ENCODE measurements at places on chromosomes 1 and 21.
A peak's percentile ranks its signal among the peaks of the same experiment; 100 is the strongest.

- DNase-seq = no peak
These were observed 8.5 kb downstream of the FTCD start for GRCh38 chr21:46146856-46147255.

- DNase-seq = no peak
These were observed 185.9 kb downstream of the CACNA1E start for GRCh38 chr1:181669246-181669645.

DNA sequence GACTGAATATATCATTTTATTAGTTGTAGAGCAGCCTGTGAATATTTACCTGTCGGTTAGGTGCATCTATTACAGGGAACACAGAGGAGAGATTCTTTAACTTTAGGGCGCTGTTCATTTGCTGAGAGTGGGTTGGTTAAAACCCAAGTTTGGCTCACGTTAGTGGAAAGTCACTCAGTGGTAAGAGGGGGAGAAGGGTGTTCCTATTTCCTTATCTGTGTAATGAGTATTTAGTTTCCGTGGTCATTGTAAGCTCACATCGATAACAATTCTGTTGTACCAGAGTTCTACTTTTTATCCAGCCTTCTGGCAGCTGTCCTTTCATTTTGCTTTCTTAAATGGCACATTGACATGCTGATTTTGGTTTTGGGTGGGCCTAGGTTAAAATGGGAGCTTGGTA is 773.2 kb upstream of the ADAMTS5 start:
- DNase-seq = no peak

- no peak for DNase-seq
These were observed 37.4 kb upstream of the ZBTB40 start for GRCh38 chr1:22414244-22414751.

- DNase-seq = no peak
These were observed 229.5 kb upstream of the VAMP3 start for GRCh38 chr1:7541629-7542028.

DNA sequence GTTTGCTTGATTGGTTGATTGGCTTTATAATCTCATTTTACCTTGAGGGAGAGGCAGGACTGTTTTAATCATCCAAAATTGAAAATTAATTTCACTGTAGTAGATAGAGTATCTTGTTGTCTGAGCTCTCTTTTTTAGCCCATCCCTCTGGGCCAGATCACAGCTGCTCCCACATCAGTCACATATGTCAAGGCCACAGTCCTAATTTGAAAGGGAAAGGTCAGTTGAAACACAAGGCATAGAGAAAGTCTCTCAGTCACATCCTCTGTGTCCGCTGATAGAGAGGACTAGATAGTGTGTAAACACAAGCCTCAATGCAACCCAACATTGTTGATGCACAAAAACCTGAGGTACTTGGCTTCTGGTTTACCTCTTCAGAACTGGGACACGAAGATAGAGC is 6.8 kb downstream of the C1orf74 start:
- DNase-seq = no peak

DNA sequence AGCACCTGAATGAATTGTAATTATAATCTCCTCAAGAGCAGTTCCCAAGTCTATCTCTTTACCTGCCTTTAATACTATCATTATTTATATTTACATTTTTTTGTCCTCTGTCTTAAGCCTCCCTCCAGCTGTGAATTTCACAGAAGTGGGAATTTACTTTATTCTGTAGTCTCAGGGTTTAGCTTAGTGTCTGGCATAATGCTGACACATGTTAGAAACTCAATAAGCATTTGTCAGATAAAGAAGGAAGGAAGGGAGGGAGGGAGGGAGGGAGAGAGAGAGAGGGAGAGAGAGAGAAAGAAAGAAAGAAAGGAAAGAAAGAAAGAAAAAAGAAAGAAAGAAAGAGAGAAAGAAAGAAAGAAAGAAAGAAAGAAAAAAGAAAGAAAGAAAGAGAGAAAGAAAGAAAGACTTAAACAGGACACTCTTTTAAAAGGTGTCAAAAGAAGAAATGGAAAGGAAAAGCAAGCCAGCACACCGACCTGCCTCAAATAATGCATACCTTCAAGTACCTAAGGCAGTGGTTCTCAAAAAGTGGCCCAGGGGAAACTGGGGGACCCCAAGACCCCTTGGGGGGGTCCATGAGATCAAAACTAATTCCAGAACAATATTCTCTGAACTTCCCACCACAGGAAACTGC is 1.8 kb upstream of the PGLYRP4 start:
- peak; percentile 26 for DNase-seq

DNA sequence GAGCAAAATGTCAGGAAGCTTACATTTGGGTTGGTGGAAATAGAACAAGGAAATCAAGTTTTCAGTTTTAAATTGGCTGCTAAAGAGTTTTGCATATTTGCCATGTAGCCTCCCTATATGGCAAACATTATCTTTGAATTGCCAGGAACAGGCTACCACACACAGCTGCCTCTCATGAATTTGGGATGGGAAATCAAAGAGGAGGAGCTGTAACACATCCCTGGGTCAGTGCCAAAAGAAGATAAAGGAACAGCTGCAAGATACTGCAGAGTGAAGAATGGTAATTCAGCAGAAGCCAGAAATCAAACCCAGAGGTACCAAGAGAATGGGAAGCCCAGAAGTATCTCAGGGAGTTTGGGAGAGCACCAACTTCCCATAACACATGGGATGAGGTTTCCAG is 18.6 kb upstream of the RASAL2 start:
- DNase-seq = no peak

GRCh38 chr1:221478050-221478949 is 263.6 kb downstream of the DUSP10 start:
- DNase-seq = peak; percentile 14

DNA sequence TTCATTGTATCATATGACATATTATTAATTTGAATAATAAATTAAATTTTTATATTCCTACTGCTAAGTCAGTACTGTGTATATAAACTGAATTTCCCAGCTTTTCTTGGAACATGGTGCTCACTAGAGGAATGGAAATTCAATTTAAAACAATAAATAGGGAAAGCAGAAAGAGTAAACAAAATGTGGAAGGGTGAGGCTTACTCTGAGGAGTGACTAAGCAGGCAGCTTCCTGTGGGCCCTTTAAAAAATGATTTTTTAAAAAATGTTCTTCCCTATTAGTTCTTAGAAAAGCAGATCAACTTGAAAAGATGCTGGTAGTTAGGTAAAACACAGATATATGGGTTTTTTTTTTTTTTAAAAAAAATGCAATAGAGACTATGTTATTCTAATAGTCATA is 49.5 kb upstream of the S1PR1 start:
- no peak for DNase-seq

DNA sequence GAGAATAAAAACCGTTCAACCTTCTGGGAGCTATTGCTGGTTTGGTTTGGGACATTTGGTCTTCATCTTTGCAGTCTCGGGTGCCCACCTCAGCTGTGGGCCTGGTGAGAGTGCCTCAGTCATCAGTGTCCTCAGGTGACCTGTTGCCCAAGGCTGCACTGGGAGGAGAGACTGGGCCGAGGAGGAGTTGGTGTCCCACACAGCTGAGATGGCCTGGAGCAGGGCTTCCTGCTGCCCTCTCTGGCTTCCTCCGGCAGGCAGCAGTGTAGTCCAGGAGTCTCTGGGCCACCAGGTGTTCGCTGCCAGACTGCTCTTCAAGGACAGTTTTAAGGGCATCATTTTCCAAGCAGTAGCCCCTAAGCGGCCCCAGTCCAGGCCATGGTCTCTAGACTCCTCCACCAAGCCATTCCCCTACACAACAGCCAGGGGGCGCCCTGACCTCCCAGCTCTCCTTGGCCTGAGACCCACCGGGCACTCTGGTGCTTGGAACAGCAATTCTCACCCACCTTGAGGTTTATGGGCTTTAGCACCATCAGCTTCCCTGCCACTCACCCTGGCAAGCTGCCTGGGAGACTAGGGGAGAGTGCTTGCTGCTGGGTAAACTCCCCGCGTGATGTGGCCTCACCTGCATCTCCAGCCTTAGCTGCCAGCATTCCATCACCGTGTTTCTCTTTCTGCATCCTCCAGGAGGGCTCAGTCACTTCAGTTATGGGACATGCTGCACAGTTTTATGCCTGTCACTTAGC is 9.1 kb upstream of the SYTL1 start:
- peak; percentile 53 for DNase-seq

GRCh38 chr1:177289532-177289931 is 118.8 kb downstream of the BRINP2 start:
- DNase-seq = no peak

DNA sequence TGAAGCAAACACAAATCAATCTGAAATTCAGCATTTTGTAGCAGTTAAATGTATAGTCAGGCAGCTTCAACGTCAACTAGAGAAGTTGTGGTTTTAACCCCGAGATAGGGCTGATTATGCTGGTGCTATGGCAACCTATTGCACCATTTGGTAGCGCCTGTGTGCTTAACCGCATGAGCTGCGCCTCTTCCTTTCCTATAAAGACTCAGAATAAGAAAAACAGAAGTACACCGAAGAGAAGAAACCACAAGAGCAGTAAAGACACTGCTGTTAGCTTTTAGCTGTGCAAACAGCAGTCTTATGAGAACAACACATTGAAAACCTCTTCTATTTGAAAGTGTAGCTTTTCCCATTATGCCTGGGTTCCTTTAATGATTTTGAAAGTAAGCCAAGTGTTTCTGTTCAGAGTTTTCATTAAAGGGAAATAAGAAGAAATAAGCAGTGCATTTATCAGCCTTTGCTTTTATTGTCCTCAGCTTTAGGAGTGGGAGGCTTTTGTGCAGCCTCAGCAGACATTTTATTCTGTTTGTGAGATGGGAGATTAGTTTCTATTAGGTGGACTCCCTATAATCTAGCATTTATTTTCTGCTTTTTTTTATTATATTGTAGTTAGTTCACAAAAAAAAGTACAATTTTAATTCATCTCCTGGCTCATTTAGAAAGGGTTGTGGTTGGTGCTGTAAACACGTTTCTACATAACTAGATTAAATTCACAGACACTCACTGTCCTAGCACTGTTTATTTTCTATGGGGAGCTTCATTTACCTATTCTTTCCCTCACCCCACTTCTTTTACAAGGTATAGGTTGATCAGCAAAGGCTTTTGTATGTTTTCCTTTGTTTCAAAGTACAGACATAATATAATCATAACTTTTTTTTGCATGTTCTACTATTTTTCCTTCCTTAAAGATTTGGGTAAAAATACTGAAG is 43.3 kb downstream of the PTPRC start:
- DNase-seq = peak; percentile 81

DNA sequence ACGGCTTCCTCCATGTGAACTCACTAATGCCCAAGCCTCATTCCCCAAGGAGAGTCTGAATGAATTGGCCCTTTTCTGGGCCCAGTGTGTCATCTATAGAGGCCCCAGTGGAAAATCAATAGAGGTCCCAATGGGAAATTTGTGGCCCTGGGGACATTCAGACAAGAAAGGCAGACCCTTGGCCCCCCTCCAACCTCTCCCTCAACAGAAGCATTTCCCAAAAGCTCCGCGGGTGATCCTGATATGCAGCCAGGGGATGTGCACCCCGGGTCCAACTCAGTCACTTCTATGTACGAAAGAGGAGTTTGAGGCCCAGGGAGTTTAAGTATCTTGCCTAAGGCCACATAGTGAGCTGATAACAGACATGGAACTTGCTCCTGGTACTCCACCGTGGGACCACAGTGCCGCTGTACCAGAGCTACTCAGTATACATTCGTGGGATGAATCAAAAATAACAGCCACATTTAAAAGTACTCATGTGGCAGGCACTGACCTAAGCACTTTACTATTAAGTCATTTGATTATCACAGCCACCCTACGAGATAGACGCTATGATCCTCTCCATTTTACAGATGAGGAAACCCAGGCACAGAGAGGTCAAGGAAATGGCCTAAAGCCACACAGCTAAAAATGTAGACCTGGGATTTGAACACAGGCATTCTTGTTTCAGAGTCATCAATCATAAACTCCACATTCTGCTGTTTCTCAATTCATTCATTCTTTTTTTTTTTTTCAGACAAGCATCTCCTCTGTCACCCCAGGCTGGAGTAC is 8.5 kb downstream of the EPHA2 start:
- no peak for DNase-seq
